ENCODE measurements at places on chromosomes 5 and 9.

GRCh38 chr5:33258553-33258952 is 182.2 kb upstream of the TARS1 start:
- H3K27ac ChIP-seq = no peak overlapping the region
- DNase-seq = no peak
- peaks cover 5% of the 10 kb centered on the region for H3K27me3 ChIP-seq
- H3K36me3 ChIP-seq = no peaks in the 10 kb centered on the region

DNA sequence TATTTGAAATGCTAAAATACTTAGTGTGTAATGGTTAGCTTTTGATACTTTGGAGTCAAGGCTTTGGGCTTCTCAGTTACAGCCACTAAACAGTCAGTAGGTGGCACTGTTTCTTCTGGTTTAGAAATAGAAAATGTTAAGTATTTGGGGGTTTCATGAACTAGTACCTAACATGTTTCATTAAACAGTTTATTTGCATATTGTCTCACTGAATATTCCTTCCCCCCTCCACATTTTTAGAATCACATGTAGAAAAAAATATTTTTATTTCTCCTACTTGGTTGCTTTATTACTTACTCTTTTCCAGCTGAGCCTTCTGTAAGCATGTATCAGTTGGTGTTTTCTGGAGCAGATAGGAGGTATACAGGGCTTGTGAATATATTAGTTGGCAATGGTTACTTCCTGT is 48.0 kb downstream of the IPO11 start:
- DNase-seq = peak; percentile 11
- H3K27ac ChIP-seq = no peak overlapping the region
- H3K36me3 ChIP-seq = peaks cover 5% of the 10 kb centered on the region
- H3K4me3 ChIP-seq = no peak overlapping the region

DNA sequence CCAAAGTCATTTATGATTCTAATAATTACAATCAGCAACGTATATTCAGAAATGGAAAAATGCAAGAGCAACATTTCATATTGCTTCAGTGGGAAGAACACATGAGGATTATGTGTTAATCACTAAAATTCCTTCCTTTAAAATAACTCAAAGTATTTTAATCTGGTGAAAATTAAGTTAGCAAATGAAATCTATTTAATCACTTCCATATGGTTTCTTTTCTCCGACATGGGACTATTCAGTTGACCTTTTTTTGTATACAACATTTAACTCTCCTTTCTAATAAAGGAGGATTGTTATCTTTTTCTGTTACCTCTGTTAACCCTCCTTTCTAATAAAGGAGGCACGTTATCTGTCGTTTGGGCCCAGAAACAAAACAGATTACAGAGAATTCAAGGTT is 59.9 kb downstream of the HOMER1 start:
- peaks cover 5% of the 10 kb centered on the region for H3K4me1 ChIP-seq
- no peak overlapping the region for H3K27ac ChIP-seq
- H3K27me3 ChIP-seq = no peaks in the 10 kb centered on the region

GRCh38 chr9:4661611-4662010 is 483 bp upstream of the PLPP6 start:
- H3K36me3 ChIP-seq = no peaks in the 10 kb centered on the region
- no peak overlapping the region for H3K27ac ChIP-seq
- peaks cover 56% of the 10 kb centered on the region for H3K4me1 ChIP-seq
- peaks cover 11% of the 10 kb centered on the region for H3K27me3 ChIP-seq
- peak overlapping the region; percentile 87 for H3K4me3 ChIP-seq
- no peak for DNase-seq

- peaks cover 4% of the 10 kb centered on the region for H3K4me1 ChIP-seq
- no peak overlapping the region for H3K27ac ChIP-seq
- no peak for DNase-seq
- H3K27me3 ChIP-seq = no peaks in the 10 kb centered on the region
Measured at GRCh38 chr5:121746763-121747162, 104.9 kb upstream of the FTMT start.

DNA sequence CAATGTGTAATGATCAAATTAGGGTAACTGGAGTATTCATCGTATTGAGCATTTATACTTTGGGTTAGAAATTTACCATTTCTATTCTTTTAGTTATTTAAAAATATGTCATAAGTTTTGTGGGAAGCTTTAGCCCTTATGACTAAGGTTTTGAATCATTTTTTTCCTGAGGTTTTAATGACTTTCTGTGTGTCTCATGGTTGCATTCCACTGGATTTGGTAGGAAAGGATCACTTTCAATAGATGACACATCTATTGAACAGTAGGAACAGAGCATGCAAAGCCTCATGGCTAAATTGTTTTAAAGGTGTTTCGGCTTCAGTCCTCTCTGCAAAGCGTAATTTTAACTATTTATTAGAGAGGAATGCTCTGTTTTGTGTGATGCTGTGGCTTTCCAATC is 512.4 kb upstream of the CHD1 start:
- no peak for DNase-seq
- H3K4me3 ChIP-seq = no peak overlapping the region
- peaks cover 27% of the 10 kb centered on the region for H3K4me1 ChIP-seq
- no peak overlapping the region for H3K27ac ChIP-seq
- H3K27me3 ChIP-seq = no peaks in the 10 kb centered on the region

DNA sequence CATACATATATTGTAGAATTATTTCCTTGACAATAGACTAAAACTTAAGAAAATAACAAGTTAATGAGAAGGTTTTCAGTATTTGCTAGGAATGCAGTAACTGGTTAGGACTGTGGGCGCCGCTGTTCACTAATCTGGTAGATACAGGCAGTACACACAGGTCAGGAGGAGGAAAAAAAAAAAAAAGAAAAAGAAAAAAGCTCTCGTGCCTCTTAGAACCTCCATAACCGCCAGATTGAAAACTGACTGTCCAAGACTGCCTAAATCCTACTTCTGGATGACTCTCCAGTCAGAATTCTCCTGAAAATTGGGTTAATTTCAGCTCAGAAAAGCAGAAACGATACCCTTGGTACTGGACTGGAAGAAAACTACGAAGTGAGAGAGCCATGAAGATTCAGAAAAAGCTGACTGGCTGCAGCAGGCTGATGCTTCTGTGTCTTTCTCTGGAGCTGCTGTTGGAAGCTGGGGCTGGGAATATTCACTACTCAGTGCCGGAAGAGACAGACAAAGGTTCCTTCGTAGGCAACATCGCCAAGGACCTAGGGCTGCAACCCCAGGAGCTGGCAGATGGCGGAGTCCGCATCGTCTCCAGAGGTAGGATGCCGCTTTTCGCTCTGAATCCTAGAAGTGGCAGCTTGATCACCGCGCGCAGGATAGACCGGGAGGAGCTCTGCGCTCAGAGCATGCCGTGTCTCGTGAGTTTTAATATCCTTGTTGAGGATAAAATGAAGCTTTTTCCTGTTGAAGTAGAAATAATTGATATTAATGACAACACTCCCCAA is at the start of gene PCDHGA1:
PCDHGA1 (plus strand) TSS at position 216 of the 782 bp plus-strand sequence.
- DNase-seq = no peak
- no peaks in the 10 kb centered on the region for H3K4me1 ChIP-seq
- peaks cover 18% of the 10 kb centered on the region for H3K36me3 ChIP-seq
- peaks cover 16% of the 10 kb centered on the region for H3K27me3 ChIP-seq

DNA sequence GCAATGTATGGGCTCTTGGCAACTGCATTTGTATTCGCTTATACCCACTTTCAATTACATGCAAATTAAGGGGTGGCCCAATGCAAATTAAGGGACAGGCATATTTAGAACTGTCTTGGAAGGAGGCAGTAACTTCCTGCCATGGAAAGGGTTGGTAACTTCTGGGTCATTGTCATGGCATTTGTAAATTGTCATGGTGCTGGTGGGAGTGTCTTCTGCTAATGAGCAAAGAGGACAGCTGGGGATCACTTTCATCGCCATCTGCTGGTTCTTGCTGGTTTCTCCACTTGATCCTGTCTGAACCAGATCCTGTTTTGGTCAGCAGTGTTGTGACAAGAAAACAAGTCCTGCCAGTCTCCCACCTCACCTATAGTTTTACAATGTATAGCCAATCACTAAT is 23.3 kb upstream of the UGT3A2 start:
- H3K36me3 ChIP-seq = no peaks in the 10 kb centered on the region
- H3K4me1 ChIP-seq = no peaks in the 10 kb centered on the region
- no peak overlapping the region for H3K27ac ChIP-seq
- H3K27me3 ChIP-seq = peaks cover 4% of the 10 kb centered on the region
- no peak overlapping the region for H3K4me3 ChIP-seq

GRCh38 chr5:9545136-9545991 is 511 bp downstream of the SEMA5A start:
- H3K27ac ChIP-seq = no peak overlapping the region
- H3K36me3 ChIP-seq = peaks cover 16% of the 10 kb centered on the region
- H3K4me3 ChIP-seq = peak overlapping the region; percentile 92
- DNase-seq = peak; percentile 51
- H3K4me1 ChIP-seq = peaks cover 55% of the 10 kb centered on the region

DNA sequence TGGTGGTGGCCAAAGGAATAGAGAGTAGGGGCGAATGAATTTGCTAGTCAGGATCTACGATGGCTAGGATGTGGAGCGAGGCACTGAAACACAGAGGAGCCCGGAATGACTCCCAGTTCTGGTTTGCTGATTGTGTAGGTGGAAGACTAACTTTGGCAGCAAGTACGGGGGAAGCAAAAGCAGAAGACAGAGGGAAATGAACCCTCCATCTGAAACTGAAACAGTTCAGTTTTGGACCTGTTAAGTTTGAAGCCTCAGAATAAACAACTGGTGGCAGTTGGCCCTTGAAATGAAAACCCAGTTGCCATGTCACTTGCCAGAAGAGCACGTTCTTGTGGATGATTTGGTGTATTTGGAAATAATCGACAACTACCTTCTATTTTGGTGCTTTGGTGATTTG is 15.4 kb upstream of the SMIM15 start:
- no peak overlapping the region for H3K27ac ChIP-seq
- H3K36me3 ChIP-seq = no peaks in the 10 kb centered on the region
- peaks cover 3% of the 10 kb centered on the region for H3K27me3 ChIP-seq
- DNase-seq = no peak
- H3K4me1 ChIP-seq = no peaks in the 10 kb centered on the region

DNA sequence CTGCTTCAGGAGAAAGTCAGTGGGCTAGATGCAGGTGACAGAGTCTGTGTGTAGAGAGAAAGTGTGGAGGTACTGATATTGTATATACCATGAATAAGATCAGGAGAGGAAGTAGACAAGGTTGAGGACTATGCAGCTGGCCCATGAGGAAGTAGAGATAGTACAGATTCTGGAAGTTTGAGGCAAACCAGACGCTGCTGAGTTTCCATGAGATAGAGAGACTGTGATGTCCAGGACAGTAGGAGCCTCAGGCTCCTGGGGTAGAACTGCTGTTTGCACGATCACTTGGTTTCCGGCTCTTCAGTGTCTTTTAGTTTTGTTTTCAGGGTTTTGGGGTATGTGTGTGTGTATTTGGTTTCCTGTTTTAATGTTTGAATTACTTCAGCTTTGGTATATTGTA is 13.6 kb downstream of the OTULINL start:
- no peak overlapping the region for H3K4me3 ChIP-seq
- peaks cover 3% of the 10 kb centered on the region for H3K4me1 ChIP-seq
- no peak for DNase-seq
- H3K27ac ChIP-seq = no peak overlapping the region

- peaks cover 7% of the 10 kb centered on the region for H3K4me1 ChIP-seq
- H3K4me3 ChIP-seq = no peak overlapping the region
- peaks cover 3% of the 10 kb centered on the region for H3K27me3 ChIP-seq
- DNase-seq = no peak
- peaks cover 16% of the 10 kb centered on the region for H3K36me3 ChIP-seq
Measured at GRCh38 chr5:75365740-75366139, 28.7 kb downstream of the HMGCR start.

- H3K27ac ChIP-seq = no peak overlapping the region
- no peaks in the 10 kb centered on the region for H3K36me3 ChIP-seq
- H3K27me3 ChIP-seq = peaks cover 6% of the 10 kb centered on the region
- H3K4me3 ChIP-seq = no peak overlapping the region
- H3K4me1 ChIP-seq = peaks cover 31% of the 10 kb centered on the region
Measured at GRCh38 chr5:153437251-153437650, 53.2 kb upstream of the GRIA1 start.

GRCh38 chr5:151868451-151868850 is 56.2 kb downstream of the GLRA1 start:
- peaks cover 3% of the 10 kb centered on the region for H3K27me3 ChIP-seq
- no peak overlapping the region for H3K4me3 ChIP-seq
- no peaks in the 10 kb centered on the region for H3K36me3 ChIP-seq

GRCh38 chr5:124752854-124753720 is 6.6 kb upstream of the ZNF608 start:
- DNase-seq = no peak
- H3K27me3 ChIP-seq = no peaks in the 10 kb centered on the region
- H3K4me1 ChIP-seq = peaks cover 54% of the 10 kb centered on the region
- H3K27ac ChIP-seq = no peak overlapping the region

GRCh38 chr5:14305045-14305444 is 161.9 kb downstream of the TRIO start:
- no peak for DNase-seq
- H3K4me3 ChIP-seq = no peak overlapping the region
- no peaks in the 10 kb centered on the region for H3K27me3 ChIP-seq
- H3K27ac ChIP-seq = peak overlapping the region; percentile 23

- H3K27me3 ChIP-seq = no peaks in the 10 kb centered on the region
- peaks cover 26% of the 10 kb centered on the region for H3K36me3 ChIP-seq
- DNase-seq = no peak
- no peak overlapping the region for H3K4me3 ChIP-seq
- H3K27ac ChIP-seq = peak overlapping the region; percentile 47
Measured at GRCh38 chr5:59198832-59199231, 616.0 kb downstream of the RAB3C start.

- peak overlapping the region; percentile 27 for H3K27ac ChIP-seq
- no peak for DNase-seq
Measured at GRCh38 chr9:115733318-115734110, 420.1 kb upstream of the PAPPA start.

- H3K4me1 ChIP-seq = peaks cover 10% of the 10 kb centered on the region
- no peak overlapping the region for H3K4me3 ChIP-seq
- H3K36me3 ChIP-seq = no peaks in the 10 kb centered on the region
- H3K27me3 ChIP-seq = peaks cover 4% of the 10 kb centered on the region
- no peak for DNase-seq
- H3K27ac ChIP-seq = no peak overlapping the region
Measured at GRCh38 chr5:60494144-60494543, 205.8 kb downstream of the DEPDC1B start.

DNA sequence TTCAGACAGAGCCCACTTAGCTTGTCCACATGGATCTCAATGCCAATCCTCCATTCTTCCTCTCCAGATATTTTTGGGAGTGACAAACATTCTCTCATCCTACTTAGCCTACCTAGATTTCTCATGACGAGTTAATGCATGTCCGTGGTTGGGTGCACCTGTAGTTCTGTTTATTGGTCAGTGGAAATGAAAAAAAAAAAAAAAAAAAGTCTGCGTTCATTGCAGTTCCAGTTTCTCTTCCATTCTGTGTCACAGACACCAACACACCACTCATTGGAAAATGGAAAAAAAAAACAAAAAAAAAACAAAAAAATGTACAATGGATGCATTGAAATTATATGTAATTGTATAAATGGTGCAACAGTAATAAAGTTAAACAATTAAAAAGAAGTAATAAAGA is 59.0 kb downstream of the BASP1 start:
- H3K4me1 ChIP-seq = no peaks in the 10 kb centered on the region
- H3K4me3 ChIP-seq = no peak overlapping the region
- no peaks in the 10 kb centered on the region for H3K27me3 ChIP-seq
- H3K27ac ChIP-seq = no peak overlapping the region

Measured in nephron progenitor cell (in vitro differentiated cells).